T-helper 9 cell (primary cell): ENCODE measurements at places on chromosomes 2 and 18.

- no peak for DNase-seq
Observed at GRCh38 chr2:84487298-84487996, 28.4 kb upstream of the SUCLG1 start.

GRCh38 chr2:68428746-68429145 is 38.3 kb downstream of the FBXO48 start:
- no peak for DNase-seq

GRCh38 chr2:74423231-74424095 is 1.9 kb downstream of the WDR54 start:
- DNase-seq: no peak

DNA sequence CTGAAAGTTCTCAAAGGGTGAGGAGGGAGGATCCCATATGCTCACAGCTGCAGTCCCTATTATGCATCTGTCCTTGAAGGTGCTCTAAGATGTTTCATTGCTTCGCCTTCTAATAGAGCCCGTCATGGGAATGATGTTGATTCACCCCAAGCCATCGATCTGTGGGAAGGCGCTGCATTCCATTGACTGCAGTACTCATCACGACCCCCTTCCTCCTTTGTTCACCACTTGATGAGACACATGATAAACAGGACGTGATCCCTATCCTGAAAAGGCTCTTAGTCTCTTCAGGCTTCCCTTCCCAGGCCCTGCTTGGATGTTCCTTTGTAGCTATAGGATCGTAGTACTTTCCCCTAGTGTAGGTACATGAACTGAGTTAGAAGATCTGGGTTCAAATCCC is 181.8 kb downstream of the AGPS start:
- DNase-seq: no peak

GRCh38 chr18:52339891-52340371 is at the start of gene DCC:
TSS of gene DCC (plus strand) at chr18:52340197. CDS start at chr18:52340788, 591 bp downstream.
- DNase-seq: no peak

GRCh38 chr2:190280565-190281350 is 38.9 kb downstream of the HIBCH start:
- DNase-seq: no peak

DNA sequence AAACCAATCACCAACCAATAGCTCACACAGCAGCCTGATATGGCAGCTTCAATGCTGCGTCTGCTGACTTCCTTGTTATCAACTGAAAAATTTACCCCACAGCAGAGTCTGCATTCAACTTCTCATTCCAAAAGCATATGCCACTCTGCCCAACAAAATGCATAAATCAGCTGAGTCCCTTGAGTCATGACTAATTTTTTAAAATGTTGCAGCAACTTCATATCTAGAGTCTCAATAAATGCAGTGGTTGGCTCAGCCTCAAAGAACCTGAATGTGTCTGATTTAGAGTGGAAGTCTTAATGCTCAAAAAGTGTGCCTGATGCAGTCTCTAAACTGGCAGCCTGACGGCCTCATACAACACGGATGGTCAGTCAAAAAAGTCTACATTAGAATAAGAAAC is 46.5 kb downstream of the FARSB start:
- no peak for DNase-seq
